ENCODE measurements at places on chromosomes 1 and 21. TPM values are rescaled to one million over a fixed set of nuclear protein-coding genes. Genes with fewer than 3 reads are reported as not detected.

Gene PTBP2
- total RNA-seq: 14.8 TPM

Gene LCE1E
- total RNA-seq: not detected

Gene ITLN2
- not detected for total RNA-seq

Gene MSTO1
- total RNA-seq: 62.1 TPM

Gene SELL
- 262 TPM for total RNA-seq

Gene CD1B
- total RNA-seq: not detected

Gene C4BPA
- not detected for total RNA-seq

Gene ZNF670
- 4.3 TPM for total RNA-seq

Gene ZCCHC17
- 23.9 TPM for total RNA-seq

Gene FCRL4
- total RNA-seq: not detected

Gene MARCKSL1
- total RNA-seq: 27.0 TPM

Gene GATAD2B
- 57.0 TPM for total RNA-seq

Gene SELE
- not detected for total RNA-seq

Gene NMNAT1
- total RNA-seq: 8.5 TPM

Gene FABP3
- not detected for total RNA-seq

Gene NOTCH2
- 41.9 TPM for total RNA-seq

Gene SH3BGR
- total RNA-seq: 3.9 TPM

Gene GJB3
- total RNA-seq: not detected

Gene CFHR3
- total RNA-seq: not detected
